NCI-H1694 treated with DMSO at 0.1 percent for 48 hours (cell line): ENCODE measurements at places on chromosomes 16 and 17.
A peak's percentile ranks its signal among the peaks of the same experiment; 100 is the strongest.

- no peak for DNase-seq
Measured at GRCh38 chr17:82059272-82060000, 6.2 kb downstream of the DUS1L start.

DNA sequence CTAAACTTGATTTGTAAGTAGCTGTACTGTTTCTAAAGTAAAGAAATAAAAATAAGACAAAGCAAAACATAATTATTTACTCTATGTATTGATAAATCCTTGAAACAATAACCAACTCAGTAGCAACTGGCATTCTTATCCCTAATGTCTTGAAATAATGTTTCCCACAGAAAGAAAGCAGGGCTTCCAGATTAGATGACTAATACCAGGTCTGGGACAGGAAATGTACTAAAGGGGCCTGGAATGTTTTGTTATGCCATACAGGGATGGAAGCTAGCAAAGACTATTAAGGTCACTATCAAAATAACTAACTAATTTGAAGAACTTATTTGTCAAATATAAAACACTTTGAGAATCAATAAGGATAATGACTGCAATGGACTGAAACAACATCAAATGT is 82.1 kb downstream of the CFDP1 start:
- DNase-seq: no peak

- DNase-seq: no peak
Measured at GRCh38 chr17:16818340-16818739, 128.3 kb downstream of the CCDC144A start.

DNA sequence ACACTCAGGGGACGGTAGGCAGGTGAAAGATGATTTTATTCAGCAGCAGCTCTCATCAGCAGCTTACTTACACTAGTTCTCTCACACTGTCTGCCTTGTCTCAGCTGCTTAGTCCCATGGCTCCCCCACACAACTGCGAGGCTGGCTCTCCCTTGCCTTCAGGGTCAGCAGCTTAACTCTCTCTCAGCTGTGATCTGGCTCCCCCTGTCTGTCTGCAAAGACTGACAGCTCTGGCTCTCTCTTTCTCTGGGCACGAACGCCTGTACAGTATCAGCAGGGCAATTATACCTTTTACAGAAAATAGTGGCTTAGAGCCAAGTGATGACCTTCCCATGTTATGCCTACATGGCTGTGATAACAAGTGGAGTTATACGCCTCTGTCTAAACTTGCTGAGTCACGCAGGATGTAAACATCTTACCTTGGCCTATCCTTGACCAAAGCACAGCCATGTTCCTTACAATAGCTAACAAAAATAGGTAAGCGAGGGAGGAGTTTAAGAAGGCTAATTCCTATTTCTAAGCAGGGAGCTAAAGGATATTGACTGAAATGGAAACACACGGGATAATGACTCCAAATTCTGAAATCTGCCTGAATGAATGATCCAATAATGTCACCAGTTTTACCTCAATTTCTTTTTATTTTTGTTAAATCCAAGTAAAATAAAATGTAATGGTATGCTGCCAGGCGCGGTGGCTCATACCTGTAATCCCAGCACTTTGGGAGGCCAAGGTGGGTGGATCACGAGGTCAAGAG is 1.1 kb upstream of the NDUFAB1 start:
- DNase-seq: peak; percentile 24

- no peak for DNase-seq
Measured at GRCh38 chr17:75439287-75439686, 17.1 kb upstream of the TMEM94 start.

- DNase-seq: peak; percentile 57
Measured at GRCh38 chr17:77409282-77410161, 268.8 kb downstream of the SEC14L1 start.

GRCh38 chr16:77760800-77761199 is 27.6 kb upstream of the VAT1L start:
- no peak for DNase-seq

- no peak for DNase-seq
Measured at GRCh38 chr17:50535407-50535806, 2.9 kb downstream of the EPN3 start.
